Fibroblast of skin of left biceps (primary cell): ENCODE measurements at places on chromosomes 5 and 9.

DNA sequence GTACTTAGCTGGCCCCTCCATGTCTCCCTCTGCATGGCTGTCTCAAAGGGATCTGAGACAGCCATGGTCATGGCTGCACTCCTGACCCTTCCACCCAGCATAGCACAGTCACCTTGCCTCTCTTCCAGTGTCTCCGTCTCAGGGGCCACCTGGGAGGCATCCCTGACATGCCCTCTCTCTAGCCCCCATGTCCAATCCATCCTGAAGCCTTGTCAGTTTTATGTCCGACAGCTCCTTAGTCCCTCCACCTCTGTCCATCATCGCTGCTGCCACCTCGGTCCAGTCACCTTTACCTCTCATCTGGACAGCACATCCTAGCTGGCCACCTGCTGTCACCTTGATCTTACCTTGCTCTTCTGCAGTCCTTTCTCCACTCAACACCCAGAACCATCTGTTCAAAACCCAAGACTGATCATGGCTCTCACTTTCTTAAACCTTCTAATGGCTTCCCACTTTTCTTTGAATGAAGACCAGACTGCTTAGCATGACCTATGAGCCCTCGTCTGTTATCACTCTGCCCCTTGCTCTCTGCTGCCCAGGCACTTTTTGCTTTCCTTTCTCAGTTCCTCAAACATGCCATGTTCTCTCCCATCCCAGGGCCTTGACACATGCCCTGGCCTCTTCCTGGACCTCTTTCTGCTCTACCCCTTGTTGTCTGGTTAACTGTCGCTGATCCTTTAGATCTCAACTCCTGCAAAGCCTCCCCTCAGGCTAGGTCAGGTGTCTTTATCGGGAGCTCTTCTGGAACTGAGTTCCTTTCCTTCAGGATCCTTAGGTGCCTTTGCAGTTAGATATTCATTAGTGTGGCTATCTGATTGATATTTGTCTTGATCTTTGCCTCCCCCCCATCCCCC, 181.8 kb upstream of the PITX1 start:
- DNase-seq: no peak

DNA sequence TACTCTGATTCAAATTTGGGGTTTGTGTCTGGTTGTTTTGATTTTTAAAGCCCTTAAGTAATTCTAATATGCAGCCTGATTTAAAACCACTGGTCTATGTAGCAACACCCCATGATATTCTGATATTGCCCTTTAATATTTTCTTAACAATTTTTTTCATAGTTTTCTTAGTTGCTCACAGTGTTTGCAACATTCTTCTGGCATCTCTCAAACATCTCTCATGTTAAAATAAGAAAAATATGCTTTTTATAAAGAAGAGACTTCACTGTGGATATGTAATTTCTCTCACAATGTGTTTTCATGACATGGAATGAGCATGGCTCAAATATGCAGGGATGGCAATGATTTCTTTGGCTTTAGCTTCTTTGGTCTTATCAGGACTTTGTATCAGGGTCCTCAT, 183.7 kb downstream of the TAF11L14 start:
- DNase-seq: peak; percentile 33

DNA sequence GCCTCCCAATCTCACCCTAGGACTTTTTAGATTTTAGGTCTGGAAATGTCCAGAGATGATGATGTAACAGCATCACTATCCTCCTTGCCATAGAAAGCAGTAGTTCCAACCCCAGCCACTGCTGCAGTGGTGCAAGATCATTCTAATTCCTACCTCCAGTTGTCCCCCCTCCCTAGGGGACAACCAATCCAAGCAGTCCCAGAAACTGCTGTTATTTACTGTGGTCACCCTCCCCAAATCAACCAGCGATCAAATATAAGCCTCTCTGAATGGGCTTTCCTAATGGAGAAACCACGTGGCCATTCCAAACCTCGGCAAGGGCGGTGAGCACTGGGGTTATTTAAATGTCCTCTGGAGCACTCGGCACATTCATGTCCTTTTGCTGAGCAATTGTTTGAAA, 159.8 kb downstream of the SLF1 start:
- DNase-seq: no peak

GRCh38 chr5:132069561-132069960, 4.0 kb upstream of the CSF2 start:
- DNase-seq: no peak

- DNase-seq: no peak
Observed at GRCh38 chr5:143819716-143820115, 7.8 kb downstream of the HMHB1 start.
